HS-27A (cell line): ENCODE measurements at places on chromosomes 12 and 14.
A peak's percentile ranks its signal among the peaks of the same experiment; 100 is the strongest.

DNA sequence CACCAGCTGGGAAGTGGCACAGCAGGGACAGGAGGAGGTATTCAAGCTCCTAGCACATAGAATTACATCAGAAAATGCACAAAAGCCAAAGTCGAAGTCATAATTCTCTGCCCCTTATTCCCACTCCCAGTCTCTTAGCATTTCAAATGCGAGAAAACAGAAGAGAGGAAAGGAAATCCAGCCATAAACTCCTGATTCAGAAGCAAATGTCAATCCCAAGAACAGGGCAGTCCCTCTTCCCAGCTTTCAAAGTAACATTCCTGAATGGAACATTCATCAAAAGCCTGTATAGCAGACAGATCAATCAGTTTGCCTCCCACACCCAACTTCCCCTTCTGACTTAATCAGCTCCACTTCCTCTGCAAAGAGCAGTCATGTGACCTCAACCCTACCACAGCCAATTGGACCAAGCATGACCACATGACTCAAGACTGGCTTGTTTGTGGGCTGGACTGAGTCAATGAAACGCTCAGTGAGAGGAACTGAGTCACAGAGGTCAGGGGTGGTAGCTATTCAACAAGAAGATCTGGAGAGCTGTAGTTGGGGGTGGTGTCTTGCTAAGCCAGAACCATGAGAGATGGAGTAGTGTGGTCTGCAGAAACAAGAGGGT, 41.4 kb upstream of the TUNAR start:
- no peak for DNase-seq

DNA sequence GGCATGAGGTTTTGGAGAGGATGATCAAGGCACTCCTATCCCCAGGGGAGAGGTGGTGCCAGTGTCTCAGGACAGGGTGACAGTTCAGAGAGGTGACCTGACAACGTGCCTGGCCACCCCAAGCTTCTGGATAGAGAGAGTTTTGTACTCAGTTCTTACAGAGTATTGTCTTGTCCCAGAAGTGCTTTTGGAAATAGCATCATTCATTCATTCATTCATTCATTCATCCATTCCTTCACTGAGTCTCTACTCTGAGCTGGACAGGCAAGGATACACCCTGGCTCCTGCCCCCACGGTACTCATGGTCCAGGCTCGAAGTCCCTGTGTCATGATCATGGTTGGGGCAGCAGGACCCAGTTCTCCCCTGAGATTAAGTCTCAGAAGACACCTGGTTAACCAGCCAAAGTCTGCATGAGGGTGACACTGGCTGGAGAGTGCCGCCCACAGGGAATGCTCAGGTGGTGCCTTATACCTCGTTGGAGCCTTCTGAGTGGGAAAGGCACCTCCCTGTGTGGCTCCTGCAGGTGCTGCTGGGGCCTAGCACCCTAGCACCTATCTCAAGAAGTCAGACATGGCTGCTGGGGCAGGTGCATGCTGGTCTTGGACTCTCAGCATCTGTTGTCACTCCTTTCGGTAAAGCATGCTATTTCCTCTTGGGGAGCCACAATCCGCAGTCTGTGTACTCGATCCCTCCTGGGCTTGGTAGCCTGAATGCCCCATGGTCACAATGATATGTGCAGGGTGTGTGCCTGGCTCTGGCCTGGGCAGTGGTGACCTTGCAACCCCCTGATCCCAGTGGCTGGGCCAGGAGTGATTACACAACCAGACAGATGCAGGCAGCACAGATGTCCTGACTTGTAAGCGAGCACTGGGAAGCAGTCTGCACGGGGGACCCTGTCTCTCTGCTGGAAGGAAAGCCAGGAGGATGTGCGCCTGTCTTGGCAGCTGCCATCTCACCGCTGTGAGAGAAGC, 57.8 kb downstream of the C14orf132 start:
- no peak for DNase-seq

DNA sequence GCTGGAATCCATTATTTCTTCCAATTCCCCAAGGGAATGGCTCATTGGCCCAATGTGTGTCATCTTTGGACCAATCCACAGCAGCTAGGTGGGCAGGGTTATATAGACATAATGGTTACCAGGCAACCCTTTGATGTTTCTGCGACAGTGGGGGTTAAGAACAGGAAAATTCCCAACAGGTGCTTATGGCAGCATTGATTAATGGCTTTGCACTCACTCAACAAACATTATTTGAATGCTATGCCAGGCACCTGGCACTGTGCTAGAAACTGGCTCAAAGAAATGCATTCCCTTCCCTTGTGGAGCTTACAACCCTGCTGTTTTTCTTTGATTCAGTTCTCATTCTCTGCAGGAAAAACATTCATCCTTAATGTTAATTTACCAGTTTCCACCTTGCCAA, 1221.0 kb downstream of the AACS start:
- no peak for DNase-seq

- no peak for DNase-seq
Measured at GRCh38 chr12:117718141-117718540, 250.6 kb downstream of the KSR2 start.

GRCh38 chr12:117114784-117115183, 15.6 kb upstream of the TESC start:
- no peak for DNase-seq

DNA sequence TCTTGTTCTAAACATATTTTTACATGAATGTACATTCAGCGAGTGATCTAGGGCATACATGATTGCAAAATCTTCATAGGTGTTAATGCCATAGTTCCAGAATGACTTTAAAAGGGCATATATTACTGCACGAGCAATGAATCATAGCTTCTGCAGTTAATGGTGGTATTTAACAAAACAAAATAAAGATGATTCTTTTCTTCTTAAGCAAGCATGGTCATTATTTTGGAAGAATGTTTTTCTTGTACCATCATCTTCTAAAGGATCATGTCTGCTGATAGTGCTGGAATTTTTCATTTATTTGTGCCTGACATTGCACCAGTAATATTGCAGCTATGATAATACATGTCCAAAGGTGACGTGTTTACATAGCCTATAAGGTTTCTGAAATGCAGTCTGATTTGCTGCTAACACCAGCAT, 388.6 kb downstream of the CCDC91 start:
- peak; percentile 55 for DNase-seq

DNA sequence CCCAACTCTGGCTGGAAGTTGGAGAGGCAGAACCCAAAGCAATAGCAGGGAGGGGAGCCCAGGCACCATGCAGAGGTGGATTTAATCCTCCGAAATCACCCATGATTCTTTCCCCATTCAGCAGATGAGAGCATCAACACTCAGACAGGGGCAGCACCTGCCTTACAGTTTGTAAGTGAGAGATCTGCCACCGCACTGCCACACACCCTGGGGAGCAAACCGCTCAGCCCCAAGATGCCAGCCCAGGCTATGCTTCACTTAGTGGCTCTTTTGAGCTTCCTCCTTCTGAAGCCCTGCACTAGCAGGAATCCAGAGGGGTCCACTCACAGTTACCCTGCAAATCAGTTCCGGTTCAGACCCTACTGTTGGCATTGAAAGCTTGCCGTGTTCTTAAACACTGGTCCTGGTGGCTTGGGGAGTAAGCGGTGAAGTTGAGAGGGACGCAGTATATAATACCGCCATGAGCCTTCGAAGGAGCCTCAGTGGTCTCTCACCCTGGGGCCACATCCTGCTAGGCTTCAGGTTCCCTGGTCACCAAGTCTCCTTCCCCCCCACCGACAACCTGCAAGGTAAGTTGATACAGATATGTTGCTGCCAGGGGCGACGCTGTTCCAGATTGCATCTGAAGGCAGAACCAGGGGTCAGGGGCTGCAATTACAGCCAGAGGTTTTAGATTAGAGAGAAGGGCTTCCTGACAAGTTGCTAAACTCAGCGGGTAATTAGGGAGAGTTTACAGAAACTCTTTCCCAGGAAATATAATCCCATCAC, 72.0 kb upstream of the CCND2 start:
- DNase-seq, result no peak
